ENCODE measurements at places on chromosomes 4 and X. TPM values are rescaled to one million over a fixed set of nuclear protein-coding genes. Genes with fewer than 3 reads are reported as not detected.
A peak's percentile ranks its signal among the peaks of the same experiment; 100 is the strongest.

DNA sequence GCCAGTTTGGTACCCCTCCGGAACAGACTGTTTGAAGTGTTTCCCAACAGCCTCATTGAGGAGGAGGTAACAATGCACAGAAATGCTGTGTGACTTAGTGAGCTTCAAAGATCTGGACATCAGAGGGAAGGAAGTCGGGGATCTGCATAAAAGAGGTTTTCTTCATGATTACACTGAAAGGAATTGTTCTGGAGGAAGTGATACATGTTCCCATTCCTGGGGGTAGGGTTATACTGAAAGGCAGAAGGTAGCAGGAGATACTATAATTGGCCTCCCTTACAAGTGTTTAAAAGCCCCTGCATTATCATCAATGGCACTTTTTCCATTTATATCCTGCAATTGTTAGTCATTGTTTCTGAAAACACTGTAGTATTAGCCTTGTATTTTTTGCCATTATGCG lies 94.0 kb upstream of the DKK2 start:
- no peak overlapping the region for H3K27ac ChIP-seq
- H3K36me3 ChIP-seq = no peaks in the 10 kb centered on the region
- no peaks in the 10 kb centered on the region for H3K4me1 ChIP-seq
- DNase-seq = no peak
- H3K4me3 ChIP-seq = no peak overlapping the region

DNA sequence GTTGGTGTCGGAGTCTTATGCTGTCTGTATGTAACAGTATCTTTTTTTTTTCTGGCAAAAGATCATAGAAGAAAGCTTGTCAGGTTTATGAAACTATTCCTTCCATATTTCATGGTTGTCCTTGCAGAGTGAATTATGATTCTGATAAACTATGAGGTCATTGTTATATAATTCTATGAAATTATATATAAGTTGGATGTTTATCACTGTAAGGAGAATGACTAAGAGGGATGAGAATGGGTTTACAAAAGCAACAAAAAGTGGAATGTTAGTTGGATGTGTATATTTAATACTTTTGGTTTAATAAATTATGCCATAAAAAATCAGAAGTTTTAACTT lies 43.1 kb downstream of the RAPGEF2 start:
- no peak overlapping the region for H3K4me3 ChIP-seq
- H3K27ac ChIP-seq = no peak overlapping the region
- no peaks in the 10 kb centered on the region for H3K27me3 ChIP-seq
- no peaks in the 10 kb centered on the region for H3K36me3 ChIP-seq

GRCh38 chr4:81896936-81897335 lies 425.2 kb upstream of the RASGEF1B start:
- no peak for DNase-seq
- H3K27me3 ChIP-seq = no peaks in the 10 kb centered on the region
- no peaks in the 10 kb centered on the region for H3K36me3 ChIP-seq
- no peak overlapping the region for H3K4me3 ChIP-seq
- H3K27ac ChIP-seq = no peak overlapping the region

- H3K4me1 ChIP-seq = no peaks in the 10 kb centered on the region
- no peak overlapping the region for H3K4me3 ChIP-seq
- no peak for DNase-seq
- H3K27me3 ChIP-seq = no peaks in the 10 kb centered on the region
Observed at GRCh38 chr4:176735300-176735699, 57.4 kb downstream of the VEGFC start.

- H3K4me3 ChIP-seq = no peak overlapping the region
- H3K4me1 ChIP-seq = peaks cover 1% of the 10 kb centered on the region
- H3K36me3 ChIP-seq = no peaks in the 10 kb centered on the region
- H3K27me3 ChIP-seq = no peaks in the 10 kb centered on the region
- H3K27ac ChIP-seq = no peak overlapping the region
Observed at GRCh38 chrX:72045552-72046277, 86.0 kb downstream of the RTL5 start.

DNA sequence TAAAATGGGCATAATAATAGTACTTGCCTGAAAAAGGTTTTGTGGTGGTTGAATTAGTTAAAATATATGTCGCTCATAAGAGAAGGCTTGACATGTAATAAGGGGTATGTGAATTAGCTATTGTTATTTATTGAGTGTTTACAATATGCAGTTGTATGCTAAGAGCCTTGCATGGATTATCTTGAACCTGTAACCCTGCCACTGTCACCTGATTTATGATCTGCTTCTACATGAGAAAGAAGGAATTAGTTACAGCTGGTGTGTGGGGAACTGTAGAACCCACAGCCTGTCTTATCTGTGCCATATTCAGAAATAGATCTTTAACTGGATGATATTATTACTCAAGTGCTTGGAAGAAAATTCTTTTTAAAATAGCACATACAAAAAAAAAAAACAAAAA lies 227.7 kb downstream of the LDB2 start:
- no peaks in the 10 kb centered on the region for H3K36me3 ChIP-seq
- H3K27ac ChIP-seq = no peak overlapping the region
- H3K4me1 ChIP-seq = peaks cover 23% of the 10 kb centered on the region
- no peak for DNase-seq
- no peak overlapping the region for H3K4me3 ChIP-seq
- no peaks in the 10 kb centered on the region for H3K27me3 ChIP-seq

DNA sequence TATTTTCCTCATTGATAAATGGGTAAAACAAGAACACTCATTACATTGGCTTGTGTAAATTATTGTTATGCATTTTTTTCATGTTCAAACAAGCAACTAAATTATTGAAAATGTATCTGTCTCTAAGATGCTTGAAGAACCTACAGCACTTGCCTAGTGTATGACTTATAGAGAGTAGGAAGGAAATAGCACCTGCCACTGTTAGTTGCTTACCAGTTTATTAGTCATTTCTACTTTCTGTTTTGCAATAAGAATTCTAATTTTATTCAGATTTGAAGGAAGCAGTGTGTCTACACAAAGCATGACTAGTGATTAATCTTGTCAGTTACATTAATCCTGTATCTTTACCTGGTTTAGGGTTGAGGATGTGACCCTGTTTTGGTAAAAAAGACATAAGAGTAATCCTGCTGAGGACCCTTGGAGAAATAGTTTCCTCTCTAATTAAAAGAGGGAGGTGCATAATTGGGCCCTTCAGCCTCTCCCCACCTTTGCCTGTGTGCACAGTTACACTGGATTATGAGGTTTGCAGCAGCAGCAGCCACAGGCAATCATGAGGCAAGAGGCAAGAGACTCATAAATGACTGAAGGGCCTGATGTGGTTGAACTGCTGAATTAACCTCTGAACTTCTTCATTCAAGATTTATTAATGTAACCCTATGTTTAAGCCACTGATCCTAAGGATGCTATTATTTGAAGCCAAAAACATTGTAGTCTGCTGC lies 1202.1 kb downstream of the ADGRL3 start:
- DNase-seq = no peak
- H3K27me3 ChIP-seq = no peaks in the 10 kb centered on the region
- H3K4me1 ChIP-seq = no peaks in the 10 kb centered on the region

- H3K27me3 ChIP-seq = peaks cover 3% of the 10 kb centered on the region
- no peaks in the 10 kb centered on the region for H3K4me1 ChIP-seq
- peak within 1 kb of the TSS; percentile 69 for H3K4me3 ChIP-seq
- H3K36me3 ChIP-seq = no peaks in the 10 kb centered on the region
Observed at GRCh38 chrX:120250522-120251271, at the start of gene ZBTB33. Gene ZBTB33 (plus strand): TSS chrX:120250812. CDS start chrX:120253416, 2,604 bp downstream.

- no peak overlapping the region for H3K4me3 ChIP-seq
- H3K36me3 ChIP-seq = no peaks in the 10 kb centered on the region
- H3K27ac ChIP-seq = no peak overlapping the region
- no peaks in the 10 kb centered on the region for H3K4me1 ChIP-seq
Observed at GRCh38 chr4:75698963-75699228, 25.5 kb upstream of the USO1 start.

DNA sequence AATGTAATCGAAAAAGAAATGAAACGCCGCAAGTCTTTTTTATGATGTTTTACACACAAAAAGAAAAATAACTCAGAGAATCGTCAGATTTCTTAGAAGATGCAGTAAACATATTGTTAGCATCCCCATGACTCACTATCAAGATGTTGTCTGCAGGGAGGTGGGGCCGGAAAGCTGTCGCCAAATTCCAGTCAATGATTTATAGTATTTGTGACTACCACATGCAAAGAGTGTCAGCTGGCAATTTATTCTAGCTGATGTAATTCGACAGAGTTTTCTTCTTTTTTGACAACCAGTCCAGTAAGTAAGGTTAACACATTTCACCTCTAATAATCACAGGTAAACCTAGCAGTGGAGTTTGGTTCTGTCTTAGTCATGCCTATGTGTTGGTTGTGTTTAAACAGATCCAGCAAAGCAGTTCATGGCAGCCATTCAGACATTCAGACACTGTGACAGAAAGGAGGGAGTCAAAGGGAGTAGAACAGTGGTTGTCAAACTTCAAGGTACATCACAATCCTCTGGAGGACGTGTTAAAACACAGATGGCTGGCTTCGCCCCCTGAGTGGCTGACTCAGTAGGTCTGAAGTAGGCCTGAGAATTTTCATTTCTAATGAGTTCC lies 19.8 kb upstream of the PPP1R2C start:
- no peak overlapping the region for H3K4me3 ChIP-seq
- no peak for DNase-seq
- H3K27ac ChIP-seq = no peak overlapping the region
- no peaks in the 10 kb centered on the region for H3K36me3 ChIP-seq

DNA sequence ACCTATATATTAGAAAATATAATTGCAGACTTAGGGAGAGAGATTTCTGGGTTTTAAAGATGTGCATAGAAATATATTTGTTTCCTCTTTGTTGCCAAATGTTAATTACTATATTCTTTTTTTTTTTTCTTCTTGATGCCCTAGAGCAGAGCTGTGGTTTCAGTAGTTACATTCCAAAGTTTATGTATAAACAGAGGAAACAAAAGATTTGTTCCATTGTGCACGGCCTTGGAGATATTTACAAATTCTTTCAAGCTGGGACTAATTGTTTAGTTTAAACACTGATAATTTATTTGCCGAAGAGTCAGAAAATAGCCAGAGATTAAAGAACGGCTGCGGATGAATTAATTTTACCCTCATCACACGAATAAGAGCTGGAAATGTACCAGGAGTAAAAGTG lies 85.1 kb downstream of the USP46 start:
- H3K4me3 ChIP-seq = no peak overlapping the region
- no peak overlapping the region for H3K27ac ChIP-seq
- H3K4me1 ChIP-seq = no peaks in the 10 kb centered on the region
- H3K36me3 ChIP-seq = no peaks in the 10 kb centered on the region

- H3K27me3 ChIP-seq = no peaks in the 10 kb centered on the region
- H3K36me3 ChIP-seq = no peaks in the 10 kb centered on the region
- peaks cover 2% of the 10 kb centered on the region for H3K4me1 ChIP-seq
- no peak overlapping the region for H3K4me3 ChIP-seq
Observed at GRCh38 chr4:102551958-102552565, 50.9 kb downstream of the NFKB1 start.

DNA sequence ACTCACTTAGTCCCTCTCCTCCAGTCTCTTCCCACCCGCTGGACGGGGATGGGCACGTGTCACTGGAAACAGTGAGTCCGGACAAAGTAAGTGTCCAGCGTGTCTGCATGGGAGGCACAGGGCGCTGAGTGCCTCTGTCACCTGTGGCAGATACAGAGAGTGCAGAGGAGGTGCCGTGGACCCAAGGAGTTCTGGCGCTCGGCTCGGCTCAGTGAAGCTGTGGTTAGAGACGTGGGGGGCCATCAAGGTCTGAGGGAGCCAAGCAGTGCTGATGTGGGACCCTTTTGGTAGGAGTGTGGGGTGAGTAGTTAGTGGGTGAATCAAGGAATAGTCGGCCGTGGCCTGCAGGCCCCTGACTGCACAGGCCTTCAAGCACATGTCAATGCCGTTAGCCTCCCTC lies 40.1 kb upstream of the MSANTD1 start:
- H3K4me1 ChIP-seq = no peaks in the 10 kb centered on the region
- H3K27ac ChIP-seq = no peak overlapping the region
- no peak for DNase-seq
- no peak overlapping the region for H3K4me3 ChIP-seq

OTC gene
- 0.28 TPM for total RNA-seq

FAM47A gene
- not detected for total RNA-seq

RAB40AL gene
- total RNA-seq = 1.3 TPM

MID2 gene
- total RNA-seq = 15.9 TPM

PPP4R3C gene
- not detected for total RNA-seq

GATA1 gene
- total RNA-seq = not detected

ARR3 gene
- total RNA-seq = not detected

SYP gene
- 1.2 TPM for total RNA-seq

ZNF732 gene
- 0.34 TPM for total RNA-seq

CENPE gene
- 0.23 TPM for total RNA-seq
